T-helper 17 cell (primary cell): ENCODE measurements at places on chromosomes 5 and 9. TPM values are rescaled to one million over a fixed set of nuclear protein-coding genes. Genes with fewer than 3 reads are reported as not detected.

HSPB3 gene
- not detected for total RNA-seq

- H3K4me3 ChIP-seq: no peak overlapping the region
- H3K27me3 ChIP-seq: peaks cover 12% of the 10 kb centered on the region
- H3K4me1 ChIP-seq: no peaks in the 10 kb centered on the region
- DNase-seq: no peak
- H3K27ac ChIP-seq: no peak overlapping the region
Observed at GRCh38 chr5:137136991-137137632, 362.0 kb downstream of the SPOCK1 start.

GRCh38 chr5:127602896-127603844 lies 45.7 kb upstream of the CTXN3 start:
- H3K4me3 ChIP-seq: no peak overlapping the region
- no peaks in the 10 kb centered on the region for H3K36me3 ChIP-seq
- peaks cover 24% of the 10 kb centered on the region for H3K27me3 ChIP-seq
- peaks cover 4% of the 10 kb centered on the region for H3K4me1 ChIP-seq
- H3K27ac ChIP-seq: no peak overlapping the region

DNA sequence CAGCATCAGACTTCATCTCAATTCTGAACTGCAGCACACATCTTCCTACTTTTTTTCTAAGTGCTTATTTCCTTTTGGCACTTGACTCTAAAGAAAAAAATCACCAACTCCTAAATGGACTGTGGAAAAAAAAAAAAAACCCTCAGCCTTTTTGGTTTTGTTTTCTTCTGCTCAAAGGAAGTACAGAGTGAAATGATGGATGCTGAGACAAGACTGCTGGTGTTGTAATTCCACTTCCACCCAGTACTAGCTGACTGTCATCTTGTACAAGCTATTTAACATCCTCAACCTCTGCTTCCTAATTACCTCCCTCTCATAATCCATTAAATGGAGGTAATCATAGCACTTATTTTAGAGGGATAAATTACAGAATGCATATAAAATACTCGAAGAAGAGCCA lies 171.5 kb upstream of the GNA14 start:
- peaks cover 2% of the 10 kb centered on the region for H3K36me3 ChIP-seq
- peaks cover 21% of the 10 kb centered on the region for H3K4me1 ChIP-seq
- no peak overlapping the region for H3K4me3 ChIP-seq
- no peak for DNase-seq
- no peaks in the 10 kb centered on the region for H3K27me3 ChIP-seq

ZDHHC11B gene
- total RNA-seq: 9.3 TPM

CTXN3 gene
- total RNA-seq: not detected

DNA sequence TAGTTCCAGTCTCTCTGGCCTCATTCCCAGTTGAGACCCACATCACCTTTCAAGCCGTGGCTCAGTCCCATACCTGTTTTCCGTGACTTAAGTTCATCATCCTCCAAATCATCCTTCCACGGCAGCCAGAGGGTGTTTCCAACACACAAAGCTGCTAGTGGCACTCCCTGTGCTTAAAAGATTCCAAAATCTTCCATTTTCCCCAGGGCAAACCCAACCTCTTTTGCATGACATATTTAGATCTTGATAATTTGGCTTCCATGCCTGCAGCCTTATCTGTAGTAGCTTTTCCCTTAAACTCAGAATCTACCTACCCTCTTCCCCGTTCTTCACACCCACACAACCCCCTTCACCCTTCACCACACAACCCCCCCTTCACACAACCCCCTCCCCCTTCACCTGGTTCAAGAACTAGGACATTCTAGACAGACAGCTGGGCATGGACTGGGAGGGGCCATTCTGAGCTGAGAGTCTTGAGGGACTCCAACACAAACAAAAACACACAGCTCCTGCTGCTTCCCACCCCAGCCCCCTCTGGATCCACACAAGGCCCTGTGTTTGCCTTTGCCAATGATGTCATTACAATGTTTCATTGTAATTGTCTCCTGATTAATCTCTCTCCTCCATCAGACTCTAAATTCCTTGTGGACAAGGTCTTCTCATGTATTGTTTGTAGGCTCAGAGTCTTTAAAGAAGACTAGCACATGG lies 268.2 kb downstream of the SH3GL2 start:
- DNase-seq: no peak
- no peaks in the 10 kb centered on the region for H3K4me1 ChIP-seq
- H3K27me3 ChIP-seq: no peaks in the 10 kb centered on the region
- H3K4me3 ChIP-seq: no peak overlapping the region

DNA sequence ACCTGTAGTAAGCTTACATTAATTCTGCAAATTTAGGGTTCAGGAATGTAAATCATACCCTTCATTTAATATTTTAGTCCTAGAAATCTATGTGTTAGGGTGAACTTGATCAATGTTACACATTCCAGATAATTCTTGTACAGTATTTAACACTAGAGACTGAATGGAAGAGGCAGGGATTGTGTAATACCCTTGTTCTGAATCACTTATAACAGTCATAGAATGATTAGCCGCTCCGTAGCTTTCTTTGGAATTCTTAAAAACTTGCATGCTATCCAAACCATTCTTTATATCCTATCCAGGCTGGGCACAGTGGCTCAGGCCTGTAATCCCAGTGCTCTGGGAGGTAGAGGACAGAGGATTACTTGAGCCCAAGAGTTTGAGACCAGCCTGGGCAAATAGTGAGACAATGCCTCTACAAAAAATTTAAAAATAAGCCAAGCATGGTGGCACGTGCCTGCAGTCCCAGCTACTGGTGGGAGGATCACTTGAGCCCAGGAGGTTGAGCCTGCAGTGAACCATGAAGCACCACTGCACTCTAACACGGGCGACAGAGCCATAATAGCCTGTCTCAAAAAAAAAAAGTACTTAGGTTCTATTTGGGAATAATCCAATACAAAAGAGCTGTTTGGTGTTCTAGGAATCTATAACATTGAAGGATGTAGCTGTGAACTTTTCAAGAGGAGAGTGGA lies 8.3 kb downstream of the ZNF483 start:
- H3K4me3 ChIP-seq: no peak overlapping the region
- H3K36me3 ChIP-seq: peaks cover 8% of the 10 kb centered on the region
- no peaks in the 10 kb centered on the region for H3K4me1 ChIP-seq
- H3K27me3 ChIP-seq: no peaks in the 10 kb centered on the region
- no peak overlapping the region for H3K27ac ChIP-seq
- no peak for DNase-seq

DNA sequence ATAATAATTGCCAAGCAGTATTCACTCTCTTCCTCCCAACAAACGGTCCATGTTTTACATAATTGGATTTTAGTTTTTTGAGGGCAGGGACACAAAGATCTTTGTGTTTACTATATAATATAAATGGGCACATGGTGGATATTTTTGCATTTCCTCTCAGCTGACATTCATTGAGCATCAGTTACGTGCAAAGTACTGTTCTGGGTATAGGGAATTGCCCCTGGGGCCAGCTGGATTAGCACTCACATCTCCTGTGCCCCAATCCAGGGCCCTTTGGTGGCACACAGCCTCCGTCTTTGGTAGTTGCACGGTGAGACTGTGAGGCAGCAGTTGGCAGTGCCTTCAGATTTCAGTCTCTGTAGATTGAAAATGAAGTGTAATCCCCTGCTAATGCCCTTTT lies 1.6 kb downstream of the TDRD7 start:
- DNase-seq: no peak
- H3K27ac ChIP-seq: peak overlapping the region; percentile 94
- peaks cover 8% of the 10 kb centered on the region for H3K27me3 ChIP-seq
- H3K4me1 ChIP-seq: peaks cover 44% of the 10 kb centered on the region
- peaks cover 2% of the 10 kb centered on the region for H3K36me3 ChIP-seq

DNA sequence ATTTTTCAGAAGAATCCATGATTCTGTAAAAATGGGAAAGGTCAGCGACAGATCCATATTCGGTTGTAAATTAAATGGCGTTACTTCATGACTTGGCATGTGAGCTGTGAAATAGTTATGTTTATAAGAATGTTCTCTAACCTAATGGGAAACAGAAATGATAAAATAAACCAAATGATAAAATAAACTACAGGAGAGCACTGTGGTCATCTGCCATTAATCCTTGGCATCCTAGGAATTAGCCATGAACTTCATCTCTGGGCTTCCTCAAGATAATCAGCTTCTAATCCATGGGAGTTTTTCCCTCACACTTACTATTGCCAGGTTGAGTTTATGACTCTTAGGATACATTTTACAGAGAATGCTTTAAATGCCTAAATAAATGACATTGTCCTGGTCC lies 94.6 kb upstream of the SLC30A5 start:
- no peak overlapping the region for H3K27ac ChIP-seq
- H3K4me3 ChIP-seq: no peak overlapping the region
- DNase-seq: no peak
- peaks cover 7% of the 10 kb centered on the region for H3K36me3 ChIP-seq
- H3K4me1 ChIP-seq: peaks cover 6% of the 10 kb centered on the region

GRCh38 chr5:127567026-127567768 lies 49.8 kb downstream of the PRRC1 start:
- peaks cover 2% of the 10 kb centered on the region for H3K36me3 ChIP-seq
- peaks cover 78% of the 10 kb centered on the region for H3K27me3 ChIP-seq
- DNase-seq: no peak
- peak overlapping the region; percentile 83 for H3K27ac ChIP-seq
- H3K4me3 ChIP-seq: no peak overlapping the region

GRCh38 chr5:148372893-148373292 lies 10.9 kb upstream of the FBXO38 start:
- peaks cover 8% of the 10 kb centered on the region for H3K4me1 ChIP-seq
- no peaks in the 10 kb centered on the region for H3K27me3 ChIP-seq
- peaks cover 6% of the 10 kb centered on the region for H3K36me3 ChIP-seq
- H3K27ac ChIP-seq: peak overlapping the region; percentile 8
- no peak for DNase-seq

PRDM12 gene
- not detected for total RNA-seq

DNA sequence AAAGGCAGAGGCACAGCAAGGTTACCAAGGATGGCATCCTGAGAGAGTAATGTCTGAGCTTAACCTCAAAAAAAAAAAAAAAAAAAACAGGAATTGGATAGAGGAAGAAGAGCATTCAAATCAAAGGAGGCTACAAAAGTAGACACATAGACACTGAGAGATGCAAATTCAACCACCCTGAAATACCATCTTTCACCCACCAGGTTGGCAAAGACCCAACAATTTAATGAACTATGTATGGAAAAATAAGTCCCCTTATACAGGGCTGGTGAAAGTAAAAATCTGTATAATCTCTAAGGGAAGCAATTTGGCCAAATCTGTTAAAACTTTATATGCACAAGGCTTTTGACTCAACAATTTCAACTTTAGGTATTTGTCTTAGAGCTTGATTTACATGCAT lies 4.9 kb downstream of the NADK2 start:
- H3K27ac ChIP-seq: no peak overlapping the region
- H3K36me3 ChIP-seq: peaks cover 3% of the 10 kb centered on the region
- H3K4me1 ChIP-seq: peaks cover 35% of the 10 kb centered on the region
- H3K27me3 ChIP-seq: no peaks in the 10 kb centered on the region
- DNase-seq: no peak

TIMD4 gene
- total RNA-seq: 1.5 TPM

NRG2 gene
- total RNA-seq: 0.08 TPM

HRH2 gene
- total RNA-seq: 2.8 TPM

PCDHB7 gene
- total RNA-seq: not detected

DNA sequence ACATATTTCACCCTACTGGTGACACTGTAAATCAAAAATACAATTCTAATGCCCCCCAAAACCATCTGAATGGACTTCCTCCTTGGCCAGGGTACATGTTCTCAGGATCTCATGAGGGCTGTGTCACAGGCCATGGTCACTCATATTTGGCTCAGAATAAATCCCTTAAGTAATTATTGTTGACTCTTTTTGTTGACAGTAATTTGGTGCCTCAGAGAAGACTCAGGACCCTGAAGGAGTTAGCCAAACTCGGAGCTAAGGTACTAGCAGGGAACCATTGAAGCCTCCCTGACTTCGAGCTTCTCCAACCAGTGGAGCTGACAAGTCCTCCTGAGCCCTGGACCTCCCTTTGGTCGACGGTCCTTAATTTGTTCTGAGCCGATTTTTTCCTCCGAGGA lies 51.2 kb upstream of the SNAPC3 start:
- no peaks in the 10 kb centered on the region for H3K4me1 ChIP-seq
- H3K36me3 ChIP-seq: peaks cover 5% of the 10 kb centered on the region
- H3K27ac ChIP-seq: no peak overlapping the region
- peaks cover 31% of the 10 kb centered on the region for H3K27me3 ChIP-seq

DNA sequence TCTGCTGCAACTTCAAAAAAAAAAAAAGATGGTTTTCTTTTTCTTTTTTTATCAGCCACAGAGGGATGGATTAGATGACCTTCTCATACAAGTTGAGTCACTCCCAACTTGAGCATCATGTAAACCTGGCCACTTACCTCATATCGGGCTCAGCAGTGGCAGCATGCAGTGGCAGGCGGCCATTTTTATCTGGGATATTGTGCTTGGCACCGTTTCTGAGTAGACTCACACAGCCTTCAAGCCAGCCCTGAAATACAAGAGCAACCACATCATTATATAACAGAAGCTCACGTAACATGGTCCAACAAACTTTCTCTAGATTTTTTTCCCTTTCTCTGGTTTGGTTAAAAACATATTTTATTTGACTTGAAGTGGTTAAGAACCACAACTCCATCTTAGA lies 62.6 kb downstream of the ANKRD55 start:
- H3K4me1 ChIP-seq: peaks cover 9% of the 10 kb centered on the region
- H3K27me3 ChIP-seq: peaks cover 20% of the 10 kb centered on the region
- DNase-seq: no peak

- no peaks in the 10 kb centered on the region for H3K36me3 ChIP-seq
- peak overlapping the region; percentile 41 for H3K27ac ChIP-seq
- no peaks in the 10 kb centered on the region for H3K27me3 ChIP-seq
- peaks cover 45% of the 10 kb centered on the region for H3K4me1 ChIP-seq
- no peak for DNase-seq
Observed at GRCh38 chr5:133998042-133998441, 6.7 kb downstream of the VDAC1 start.
